Stimulated activated CD4-positive, alpha-beta T cell treated with anti-CD3 and anti-CD28 coated beads, Interleukin-12 subunit alpha, Interleukin-12 subunit beta, amount 100 ng/mL, for 4 hours (primary cell): ENCODE measurements at places on chromosomes 4 and X.

DNA sequence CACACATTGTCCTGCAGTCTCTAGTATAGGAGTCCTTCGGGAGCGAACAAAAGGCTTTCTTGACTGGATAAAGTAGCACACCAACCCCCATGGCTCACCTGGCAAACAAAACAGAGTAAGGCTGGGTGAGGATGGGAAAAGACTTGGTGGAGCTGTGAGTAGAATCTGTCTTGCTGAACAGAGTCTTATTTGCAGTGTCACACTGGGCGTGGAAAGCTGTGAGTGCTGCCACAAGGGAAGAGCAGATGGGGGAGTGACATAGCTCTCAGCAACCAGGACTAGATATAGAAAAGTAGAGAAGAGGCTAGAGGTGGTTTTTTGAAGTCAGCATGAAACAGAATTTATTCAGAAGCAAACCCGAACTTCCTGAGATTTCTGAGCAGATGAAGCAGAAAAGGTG is 137.2 kb upstream of the ESX1 start:
- no peak for DNase-seq

- no peak for DNase-seq
Observed at GRCh38 chrX:41596596-41596995, 92.2 kb upstream of the GPR34 start.

- DNase-seq = peak; percentile 72
Observed at GRCh38 chrX:141176586-141177451, at the start of gene LDOC1. TSS of gene LDOC1 (minus strand) at chrX:141177129. CDS start at chrX:141177021, 108 bp downstream.

DNA sequence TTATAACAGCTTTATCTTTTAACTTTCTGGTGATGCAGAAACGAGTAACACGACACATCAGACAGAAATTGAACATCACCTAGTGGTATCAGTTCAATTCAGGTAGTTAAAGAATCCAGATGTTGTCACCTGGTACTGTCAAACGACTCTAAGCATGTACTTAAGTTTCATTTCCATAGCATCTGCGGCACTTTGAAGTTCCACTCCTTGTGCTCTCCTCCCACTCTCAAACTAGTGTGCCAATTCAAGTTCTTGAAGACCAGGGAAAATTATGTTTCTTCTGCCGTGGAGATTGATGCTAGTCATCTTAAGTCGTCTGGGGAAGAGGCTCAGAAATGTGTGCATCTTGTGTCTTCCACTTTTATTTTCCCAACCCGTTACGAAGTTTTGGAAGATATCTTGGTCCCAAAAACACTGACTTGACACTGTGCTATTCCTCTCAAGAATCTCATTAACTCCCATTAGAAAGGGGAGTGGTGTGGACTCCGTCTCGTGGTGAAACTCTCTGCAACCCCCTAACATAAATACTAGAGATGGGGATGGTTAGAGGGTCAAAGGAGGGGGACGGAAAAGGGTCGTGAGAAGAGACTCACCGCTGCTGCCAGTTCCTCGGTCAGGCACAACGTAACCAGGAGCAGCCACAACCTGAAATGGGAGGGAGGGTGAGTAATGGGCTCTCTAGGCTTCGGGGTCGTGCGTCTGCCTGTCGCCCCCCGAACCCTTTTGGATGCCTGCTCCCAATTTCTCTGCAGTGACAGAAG is 693 bp downstream of the COL4A6 start:
- no peak for DNase-seq

DNA sequence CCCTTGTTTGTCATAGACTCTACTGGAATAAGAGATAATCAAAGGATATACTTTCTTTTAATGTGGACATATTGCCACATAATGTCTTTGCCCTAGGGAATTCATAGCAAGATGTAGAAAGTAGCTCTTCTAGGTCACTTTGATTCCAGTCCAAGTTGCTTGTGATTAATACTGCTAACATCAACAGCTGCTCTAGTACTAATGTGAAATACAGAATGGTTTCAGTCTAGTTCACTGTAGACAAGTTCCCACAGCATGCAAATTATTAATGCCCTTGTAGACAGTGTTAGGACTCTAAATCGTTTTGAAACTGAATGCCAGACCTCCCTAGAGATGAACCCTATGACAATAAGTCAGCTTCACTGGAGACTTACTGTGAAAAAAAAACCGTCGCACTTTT is 494.6 kb upstream of the ATOH1 start:
- no peak for DNase-seq

DNA sequence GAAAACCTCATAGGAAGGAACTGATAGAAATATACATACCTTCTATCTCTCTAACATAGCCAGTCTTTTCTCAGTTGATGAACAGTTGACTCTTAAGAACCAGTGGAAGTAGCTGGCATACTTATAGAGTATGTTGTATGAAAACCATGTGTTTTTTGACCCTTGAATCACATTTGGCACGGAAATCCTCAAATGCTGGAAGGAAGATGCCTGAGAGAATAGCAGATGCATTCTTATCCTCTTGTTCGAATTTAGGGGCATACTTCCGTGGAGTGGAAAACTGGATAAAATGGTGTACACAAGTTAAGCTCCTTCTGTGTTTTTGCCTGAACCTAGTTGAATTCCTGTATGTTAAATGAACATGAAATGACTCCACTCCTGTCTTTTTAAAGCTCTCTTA is 145.5 kb downstream of the PCDH7 start:
- DNase-seq = no peak

GRCh38 chr4:1406394-1406980 is at the start of gene NKX1-1:
TSS of gene NKX1-1 (minus strand) at chr4:1406442. CDS start at chr4:1406442, 0 bp downstream.
- no peak for DNase-seq

DNA sequence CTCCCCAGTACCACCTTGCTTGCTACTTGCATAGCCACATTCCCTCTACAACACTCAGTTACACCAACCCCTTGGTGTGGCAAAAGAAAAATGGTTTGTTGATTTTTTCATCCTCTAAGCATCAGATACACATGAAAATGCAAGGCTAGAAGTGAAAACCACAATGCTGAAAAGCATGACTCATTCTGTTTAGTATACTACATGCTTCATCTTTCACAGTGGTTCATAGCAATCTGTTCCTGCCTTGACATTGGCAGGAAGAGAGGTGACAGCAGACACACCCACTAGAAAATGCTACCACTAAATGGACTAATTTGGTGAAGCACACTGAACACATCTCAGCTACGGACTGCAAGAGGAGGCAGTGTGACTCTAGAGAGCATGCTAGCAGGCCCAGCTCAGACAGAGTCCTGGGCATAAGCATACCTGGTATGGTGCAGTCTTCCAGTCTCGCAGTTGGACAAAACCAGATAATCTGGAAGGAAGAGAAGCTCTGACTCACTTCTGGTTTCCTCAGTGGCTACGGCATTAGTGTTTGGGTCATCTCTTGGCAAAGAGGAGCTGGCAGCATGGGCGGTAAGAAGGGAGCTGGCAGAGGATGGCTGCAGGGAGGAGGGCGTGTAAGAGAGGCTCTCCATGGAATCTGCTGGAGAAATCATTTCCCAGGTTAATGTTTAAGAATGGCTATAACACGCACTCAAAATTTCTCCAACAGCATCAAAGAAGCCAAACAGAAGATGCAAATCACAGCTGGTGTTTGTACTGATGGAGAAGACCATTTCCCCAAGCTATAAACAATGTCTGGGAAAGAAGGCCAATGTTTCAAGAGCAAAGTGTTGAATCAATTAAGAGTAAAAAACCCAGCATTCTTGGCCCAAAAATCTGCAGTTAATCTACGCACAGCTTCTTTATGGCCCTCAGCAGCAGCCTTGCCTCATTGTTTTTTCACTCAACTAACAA is 37.8 kb downstream of the GAB3 start:
- no peak for DNase-seq

DNA sequence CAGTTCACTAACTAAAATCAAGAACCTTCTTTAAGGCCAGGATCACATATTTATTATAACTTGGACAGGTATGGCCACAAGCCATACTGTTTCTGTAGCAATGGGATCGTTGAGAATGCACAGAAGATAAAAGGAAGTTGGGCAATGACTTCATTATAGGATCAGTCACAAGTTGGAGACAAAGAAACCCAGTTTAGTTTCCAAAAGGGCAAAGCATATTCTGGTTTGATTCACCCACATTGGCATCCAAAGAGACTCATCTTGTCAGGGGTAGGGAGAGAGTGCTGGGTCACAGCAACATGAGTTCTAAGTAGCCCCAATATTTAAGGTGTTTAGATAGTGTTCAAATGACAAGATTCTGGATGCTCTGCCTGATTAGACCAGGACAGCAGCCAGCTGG is 317.1 kb upstream of the GALNT7 start:
- DNase-seq = no peak

DNA sequence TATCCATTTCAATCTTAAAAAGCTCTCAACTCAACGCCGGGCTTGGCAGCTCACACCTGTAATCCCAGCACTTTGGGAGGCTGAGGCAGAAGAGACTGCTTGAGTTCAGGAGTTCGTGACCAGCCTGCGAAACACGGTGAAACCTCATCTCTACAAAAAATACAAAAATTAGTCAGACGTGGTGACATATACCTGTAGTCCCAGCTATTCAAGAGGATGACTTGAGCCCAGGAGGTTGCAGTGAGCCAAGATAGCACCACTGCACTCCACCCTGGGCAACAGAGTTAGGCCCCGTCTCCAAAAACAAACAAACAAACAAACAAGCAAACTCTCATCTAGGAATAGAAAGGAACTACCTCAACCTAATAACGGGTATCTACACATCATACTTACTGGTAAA is 50.8 kb downstream of the PTPN13 start:
- DNase-seq = no peak

DNA sequence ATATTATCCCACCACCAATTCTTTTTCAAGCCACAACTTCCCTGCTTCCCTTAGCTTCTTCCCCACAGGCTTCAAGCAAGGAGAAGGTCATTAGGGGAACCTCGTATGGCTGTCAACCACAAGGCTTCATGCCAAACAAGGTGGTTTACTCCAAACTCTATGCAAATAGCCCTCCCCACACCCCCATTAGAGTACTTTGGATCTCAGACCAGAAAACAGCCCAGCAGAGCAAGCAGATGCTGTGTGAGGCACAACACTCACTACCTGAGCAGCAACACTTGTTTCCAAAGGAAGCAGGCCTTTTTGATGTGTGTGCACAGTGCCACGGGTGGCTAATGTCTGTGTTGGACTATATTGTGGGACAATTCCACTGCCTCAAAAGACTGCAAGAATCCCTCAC is 189.0 kb downstream of the AR start:
- DNase-seq = no peak

DNA sequence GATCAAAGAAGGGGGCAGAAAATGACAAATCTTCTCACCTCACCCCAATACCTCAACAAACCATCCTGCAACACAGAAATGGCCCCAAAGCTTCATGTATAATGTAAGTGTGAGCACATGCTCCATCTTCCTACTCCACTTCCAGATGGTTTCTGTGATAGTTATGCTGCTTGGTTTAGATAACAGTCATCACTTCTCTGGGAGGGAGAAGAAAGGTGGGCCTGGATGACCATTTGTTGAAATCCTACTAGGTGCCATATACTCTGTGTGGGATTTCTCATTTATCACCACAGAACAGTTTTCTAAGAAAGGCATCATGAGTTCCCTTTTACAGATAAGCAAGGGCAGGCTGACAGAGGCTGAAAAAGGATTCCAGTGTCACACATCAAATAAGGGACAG is 31.3 kb upstream of the NXF3 start:
- DNase-seq = no peak

GRCh38 chrX:40474645-40475044 is 106.1 kb upstream of the ATP6AP2 start:
- DNase-seq = no peak

GRCh38 chr4:34814266-34814665 is 1430.0 kb downstream of the ARAP2 start:
- no peak for DNase-seq

DNA sequence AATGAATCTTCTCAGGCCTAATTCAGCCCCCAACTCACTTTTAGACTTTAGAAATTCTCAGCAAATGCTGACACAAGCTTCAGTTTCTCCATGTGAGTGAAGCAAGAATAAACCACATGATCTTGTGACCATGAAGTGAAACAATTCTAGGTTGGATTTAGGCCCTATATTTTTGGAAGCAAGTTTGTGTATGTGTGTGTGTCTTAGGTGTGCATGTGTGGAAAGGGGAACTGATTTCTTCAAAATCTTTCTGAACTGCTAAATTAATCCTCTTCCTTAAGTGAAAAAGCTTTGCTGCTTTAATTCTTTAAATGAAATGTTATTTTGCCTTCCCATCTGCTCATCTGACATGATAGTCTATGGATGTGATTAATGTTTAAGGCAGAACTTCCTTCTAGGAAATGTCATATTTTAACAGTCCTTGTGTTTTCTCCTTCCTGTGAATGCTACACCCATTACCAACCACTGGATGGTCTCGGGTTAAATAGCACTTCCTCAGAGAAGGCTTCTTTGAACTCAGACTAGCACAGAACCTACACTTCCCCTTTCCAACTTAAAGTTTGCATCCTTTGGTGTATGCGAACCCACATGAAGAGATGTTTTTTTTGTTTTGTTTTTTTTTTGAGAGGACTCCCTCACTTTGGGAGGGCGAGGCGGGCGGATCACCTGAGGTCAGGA is 1.2 kb upstream of the TMEM144 start:
- DNase-seq = no peak
